Activated CD4-positive, alpha-beta T cell treated with anti-CD3 and anti-CD28 coated beads, Interleukin-10, Interleukin-2, amounts not matched to agents 100 ng/mL and 50 ng/mL, durations not matched to agents 16 hours and 8 hours (primary cell): ENCODE measurements at places on chromosomes 5 and 9.
A peak's percentile ranks its signal among the peaks of the same experiment; 100 is the strongest.

DNA sequence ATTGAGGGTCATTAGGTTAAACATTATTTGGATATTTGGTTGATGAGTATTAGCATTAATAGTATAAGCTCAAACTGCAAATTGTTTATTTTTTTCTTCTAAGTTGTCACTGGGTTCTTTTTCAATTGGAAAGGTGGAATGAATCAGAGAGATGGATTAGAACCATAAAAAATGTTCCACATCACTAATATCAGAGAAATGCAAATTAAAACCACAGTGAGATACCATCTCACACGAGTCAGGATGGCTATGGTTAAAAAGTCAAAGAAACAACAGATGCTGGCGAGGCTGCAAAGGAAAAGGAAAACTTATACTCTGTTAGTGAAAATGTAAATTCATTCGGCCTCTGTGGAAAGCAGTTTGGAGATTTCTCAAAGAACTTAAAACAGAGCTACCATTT, 122.8 kb downstream of the CCDC192 start:
- no peak for DNase-seq

DNA sequence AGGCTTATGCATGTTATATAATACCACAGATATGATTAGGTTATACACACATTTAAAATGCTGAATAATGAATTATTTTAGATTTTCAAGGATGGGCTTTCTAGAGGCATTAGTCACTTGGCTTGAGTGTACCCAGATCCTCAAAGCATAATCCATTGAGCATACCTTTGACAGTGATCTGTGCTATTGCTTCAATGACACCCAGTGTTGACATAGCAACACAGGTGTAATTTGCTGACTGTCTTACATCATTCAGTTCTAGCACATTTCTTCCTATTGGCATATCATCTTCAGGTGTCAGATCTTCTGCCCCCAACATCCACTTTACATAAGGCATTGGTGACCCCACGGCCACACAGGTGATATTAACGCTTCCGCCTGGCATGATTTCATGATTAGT, 721.5 kb upstream of the DMAC1 start:
- DNase-seq, result no peak

DNA sequence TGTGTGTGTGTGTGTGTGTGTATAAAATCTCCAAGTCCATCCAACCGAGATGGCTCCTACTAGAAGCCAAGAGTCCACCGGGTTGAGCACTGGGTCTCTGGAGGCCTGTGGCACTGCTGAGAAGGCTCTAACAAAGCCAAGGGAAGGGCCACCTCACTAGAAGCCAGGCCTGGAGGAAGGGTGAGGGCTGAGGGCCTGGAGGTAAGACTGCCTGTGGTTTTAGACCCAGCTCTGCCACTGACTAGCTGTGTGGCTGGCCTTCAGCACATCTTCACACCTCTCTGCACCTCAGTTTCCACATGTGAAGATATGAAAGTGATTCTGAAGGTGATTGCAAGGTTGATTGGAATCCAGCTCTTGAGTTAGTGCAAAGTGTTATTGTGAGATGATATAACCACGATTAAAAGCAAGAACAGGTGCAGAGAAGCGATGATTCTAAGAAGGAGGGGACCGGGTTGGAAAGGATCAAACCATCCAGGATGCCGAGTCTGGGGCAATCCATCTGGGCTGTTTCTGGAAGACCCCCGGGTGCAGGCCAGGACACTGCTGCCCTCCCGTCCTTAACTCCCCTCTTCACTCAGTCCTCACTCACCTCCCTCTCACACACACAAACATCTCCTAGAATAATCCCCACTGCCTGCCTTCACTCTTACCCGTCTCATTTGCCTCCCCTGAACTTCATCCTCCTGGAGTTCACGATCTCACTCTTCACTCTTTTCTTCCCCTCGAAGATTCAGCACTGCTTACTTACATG, 2.3 kb downstream of the IL4 start:
- peak; percentile 47 for DNase-seq

DNA sequence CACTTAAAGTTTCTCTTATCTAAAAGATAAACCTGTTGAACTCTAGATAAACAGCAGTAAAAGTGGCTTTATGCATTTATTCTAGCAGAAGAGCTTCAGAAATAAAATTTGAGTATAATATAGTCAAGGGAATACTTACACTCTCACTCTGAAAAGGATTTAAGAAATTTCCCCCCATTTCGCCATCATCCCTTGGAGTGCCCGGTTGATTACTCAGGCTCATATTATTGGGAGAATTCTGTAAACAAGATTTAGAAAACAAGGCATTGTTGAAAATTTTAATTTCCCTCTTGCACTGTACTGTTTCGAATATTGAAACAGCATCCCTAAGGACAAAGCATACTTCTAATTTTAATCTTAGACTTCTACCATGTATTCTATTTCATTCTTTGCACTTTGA, 34.5 kb upstream of the ACOT12 start:
- no peak for DNase-seq

DNA sequence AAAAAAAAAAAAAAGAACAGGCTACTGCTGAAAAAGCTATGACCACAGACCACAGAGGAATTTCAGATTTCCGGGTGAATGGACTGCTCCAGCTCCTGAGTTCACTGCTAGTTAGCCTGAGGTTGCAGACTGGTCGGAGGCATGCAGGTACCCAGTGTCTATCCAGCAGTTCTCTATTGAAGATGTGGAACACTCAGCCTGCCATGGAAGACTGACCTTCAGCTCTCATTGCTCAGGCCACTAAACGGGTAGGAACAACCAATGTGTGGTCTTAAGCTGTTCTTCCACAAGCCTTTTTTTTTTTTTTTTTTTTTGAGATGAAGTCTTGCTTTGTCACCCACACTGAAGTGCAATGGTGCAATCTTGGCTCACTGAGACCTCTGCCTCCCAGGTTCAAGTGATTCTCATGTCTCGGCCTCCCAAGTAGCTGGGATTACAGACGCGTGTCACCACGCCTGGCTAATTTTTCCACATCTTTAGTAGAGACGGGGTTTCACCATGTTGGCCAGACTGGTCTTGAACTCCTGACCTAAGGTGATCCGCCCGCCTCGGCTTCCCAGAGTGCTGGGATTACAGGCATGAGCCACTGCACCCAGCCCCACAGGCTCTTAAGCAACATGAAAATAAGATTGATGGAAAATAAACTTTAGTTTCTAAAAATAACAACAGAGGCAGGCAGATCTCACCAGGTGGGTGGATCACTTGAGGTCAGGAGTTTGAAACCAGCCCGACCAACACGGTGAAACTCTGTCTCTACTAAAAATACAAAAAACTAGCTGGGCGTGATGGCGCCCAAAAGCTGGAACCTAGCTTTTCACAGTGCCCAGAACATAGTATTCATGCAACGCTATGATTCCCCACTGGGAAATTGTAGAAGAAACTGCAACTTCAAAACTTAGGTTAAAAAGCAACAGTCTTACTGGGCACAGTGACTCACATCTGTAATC, 20.0 kb upstream of the NPM1 start:
- no peak for DNase-seq

DNA sequence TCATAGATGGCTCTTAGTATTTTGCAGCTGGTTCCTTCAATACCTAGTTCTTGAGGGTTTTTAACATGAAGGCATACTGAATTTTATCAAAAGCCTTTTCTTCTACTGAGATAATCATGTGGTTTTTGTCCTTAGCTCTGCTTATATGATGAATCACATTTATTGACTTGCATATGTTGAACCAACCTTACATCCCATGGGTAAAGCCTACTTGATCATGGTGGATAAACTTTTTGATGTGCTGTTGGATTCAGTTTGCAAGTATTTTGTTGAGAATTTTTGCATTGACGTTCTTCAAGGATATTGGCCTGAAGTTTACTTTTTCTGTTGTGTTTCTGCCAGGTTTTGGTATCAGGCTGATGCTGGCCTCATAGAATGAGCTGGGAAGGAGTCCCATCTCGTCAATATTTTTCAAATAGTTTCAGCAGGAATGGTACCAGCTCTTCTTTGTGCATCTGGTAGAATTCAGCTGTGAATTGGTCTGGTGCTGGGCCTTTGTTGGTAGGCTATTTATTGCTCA, 49.7 kb downstream of the YIPF5 start:
- no peak for DNase-seq

DNA sequence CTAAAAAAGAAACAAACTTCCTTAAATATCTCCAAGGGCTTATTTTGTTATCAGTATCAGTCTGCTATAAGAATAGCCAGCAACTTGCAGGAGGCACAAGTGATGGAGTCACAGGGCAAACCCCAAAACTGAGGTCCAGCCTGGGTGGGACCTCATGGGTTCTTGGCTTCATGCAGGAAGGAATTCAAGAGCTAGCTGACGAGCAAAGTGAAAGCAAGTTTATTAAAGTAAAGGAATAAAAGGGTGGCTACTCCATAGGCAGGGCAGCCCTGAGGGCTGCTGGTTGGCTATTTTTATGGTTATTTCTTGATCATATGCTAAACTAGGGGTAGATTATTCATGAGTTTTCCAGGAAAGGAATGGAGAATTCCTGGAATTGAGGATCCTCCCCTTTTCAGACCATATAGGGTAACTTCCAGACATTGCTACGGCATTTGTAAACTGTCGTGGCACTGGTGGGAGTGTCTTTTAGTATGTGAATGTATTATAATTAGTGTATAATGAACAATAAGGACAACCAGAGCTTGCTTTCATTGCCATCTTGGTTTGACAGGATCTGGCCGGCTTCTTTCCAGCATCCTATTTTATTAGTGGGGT, 231.9 kb downstream of the ADAMTSL1 start:
- no peak for DNase-seq

DNA sequence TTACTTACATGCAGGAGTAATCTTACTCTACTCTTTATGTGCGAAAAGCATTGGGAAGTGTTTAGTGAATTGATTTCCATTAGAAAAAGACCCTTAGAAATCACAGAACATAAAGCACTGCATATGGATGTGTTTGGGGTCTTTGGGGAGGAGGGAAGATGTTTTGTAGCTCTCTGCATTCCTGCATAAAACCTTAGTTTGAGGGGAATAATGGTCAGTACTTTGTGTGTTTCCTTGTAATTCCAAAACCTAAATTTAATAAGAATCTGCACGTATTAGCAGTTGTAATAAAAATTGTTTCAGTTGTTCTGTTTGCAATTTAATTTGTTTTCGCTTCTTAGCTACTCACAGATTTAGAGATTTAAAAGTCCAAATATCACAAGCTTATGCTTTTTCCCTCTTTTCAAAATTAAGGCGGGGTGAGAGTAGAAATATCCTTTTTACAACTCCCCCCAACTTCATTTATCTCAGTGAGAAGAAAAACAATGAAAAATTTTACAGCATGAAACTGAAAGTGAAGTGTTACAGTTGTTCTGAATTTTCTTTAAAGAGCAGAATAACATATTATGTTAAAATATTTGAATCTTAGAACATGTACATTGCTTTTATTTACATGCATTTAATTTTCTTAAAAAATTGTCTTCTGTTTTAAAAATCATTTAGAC, 143.8 kb downstream of the SMARCA2 start:
- DNase-seq, result no peak

DNA sequence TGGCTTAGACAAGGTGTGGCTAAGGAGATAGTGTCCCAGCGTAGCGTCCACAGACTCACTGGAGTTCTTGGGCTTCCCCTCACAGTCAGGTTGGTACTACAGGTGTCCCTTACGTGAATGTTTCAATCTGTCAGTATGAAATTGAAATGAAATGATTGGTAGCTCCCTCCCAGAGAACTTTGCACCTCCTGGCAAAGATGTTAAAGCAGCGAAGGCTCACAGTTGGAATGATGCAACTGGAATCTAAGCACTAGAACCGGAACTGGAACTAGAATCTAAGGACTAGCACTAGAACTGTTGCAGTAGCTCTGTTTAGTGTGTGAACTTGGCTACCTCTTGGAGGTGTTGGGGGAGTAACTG, 1.1 kb downstream of the SLC31A1 start:
- DNase-seq, result no peak

- no peak for DNase-seq
Measured at GRCh38 chr9:138073408-138073807, 195.8 kb downstream of the CACNA1B start.

GRCh38 chr5:143677403-143677802, 134.6 kb upstream of the HMHB1 start:
- DNase-seq, result no peak

GRCh38 chr5:10707198-10708142, 53.6 kb downstream of the DAP start:
- no peak for DNase-seq

GRCh38 chr5:71887680-71888079, 168.6 kb downstream of the CARTPT start:
- peak; percentile 78 for DNase-seq

DNA sequence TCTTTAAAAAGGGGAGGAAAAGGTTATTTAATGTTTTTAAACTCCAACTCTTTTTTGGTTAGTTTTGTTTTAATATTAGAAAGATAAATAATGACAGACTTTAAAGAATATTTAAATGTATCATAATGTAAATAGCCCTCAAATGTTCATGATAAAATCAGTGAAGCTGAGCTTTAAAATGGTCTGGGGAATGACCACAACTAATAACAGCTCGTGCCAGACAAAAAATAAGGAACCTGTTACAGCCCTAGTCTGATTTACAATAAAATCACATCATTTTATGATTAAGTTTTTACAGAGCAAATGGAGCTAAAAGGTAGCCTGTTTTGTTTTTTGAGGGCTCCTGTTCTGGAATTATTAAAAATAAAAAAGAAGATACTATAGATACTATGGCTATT, 46.1 kb downstream of the VCAN start:
- no peak for DNase-seq
